ENCODE measurements at places on chromosomes 1 and 21. TPM values are rescaled to one million over a fixed set of nuclear protein-coding genes. Genes with fewer than 3 reads are reported as not detected.
A peak's percentile ranks its signal among the peaks of the same experiment; 100 is the strongest.

DNA sequence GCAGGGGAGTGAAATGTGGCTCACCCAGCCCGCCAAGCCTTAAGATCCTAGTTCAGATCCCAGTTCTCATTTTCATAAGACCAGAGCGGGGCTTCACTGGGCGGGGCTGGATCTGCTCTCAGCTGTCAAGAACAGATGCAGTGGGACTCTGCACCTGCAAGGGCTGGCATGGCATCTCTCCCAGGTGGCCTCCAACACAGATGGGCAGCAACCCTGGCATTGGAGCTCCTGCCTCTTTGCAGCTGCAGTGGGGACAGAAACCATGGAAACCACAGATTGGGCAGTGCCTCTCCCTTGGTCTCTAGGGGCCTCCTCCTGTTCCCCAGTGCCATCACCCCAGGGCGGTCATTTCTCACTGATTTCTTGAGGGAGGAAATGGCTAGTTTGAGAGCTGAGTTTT lies 267.7 kb downstream of the PRDM2 start:
- no peak overlapping the region for H3K4me3 ChIP-seq
- no peaks in the 10 kb centered on the region for H3K27me3 ChIP-seq
- DNase-seq = no peak
- no peak overlapping the region for H3K27ac ChIP-seq
- H3K4me1 ChIP-seq = no peaks in the 10 kb centered on the region
- H3K36me3 ChIP-seq = no peaks in the 10 kb centered on the region

The PEX14 gene
- polyA plus RNA-seq = 10.8 TPM

GRCh38 chr1:115456441-115456961 lies 118.5 kb upstream of the NGF start:
- H3K27ac ChIP-seq = no peak overlapping the region
- H3K4me1 ChIP-seq = no peaks in the 10 kb centered on the region
- H3K4me3 ChIP-seq = no peak overlapping the region
- H3K27me3 ChIP-seq = no peaks in the 10 kb centered on the region

GRCh38 chr1:203662821-203663220 lies 36.2 kb downstream of the ATP2B4 start:
- peaks cover 100% of the 10 kb centered on the region for H3K4me1 ChIP-seq
- no peak for DNase-seq
- no peaks in the 10 kb centered on the region for H3K36me3 ChIP-seq
- peak overlapping the region; percentile 88 for H3K27ac ChIP-seq

The PPIAL4G gene
- polyA plus RNA-seq = 0.09 TPM

The CCDC27 gene
- polyA plus RNA-seq = not detected

The KRTAP8-1 gene
- not detected for polyA plus RNA-seq

The GRIK1 gene
- polyA plus RNA-seq = not detected

GRCh38 chr1:29749024-29749945 lies 513.0 kb downstream of the PTPRU start:
- H3K4me3 ChIP-seq = no peak overlapping the region
- H3K27ac ChIP-seq = no peak overlapping the region
- no peak for DNase-seq
- H3K4me1 ChIP-seq = no peaks in the 10 kb centered on the region
- no peaks in the 10 kb centered on the region for H3K36me3 ChIP-seq

GRCh38 chr1:80509965-80510522 lies 1290.7 kb upstream of the ADGRL2 start:
- H3K4me1 ChIP-seq = no peaks in the 10 kb centered on the region
- H3K4me3 ChIP-seq = no peak overlapping the region
- no peak for DNase-seq
- no peaks in the 10 kb centered on the region for H3K27me3 ChIP-seq
- H3K36me3 ChIP-seq = no peaks in the 10 kb centered on the region

The SFT2D2 gene
- 3.0 TPM for polyA plus RNA-seq

- no peaks in the 10 kb centered on the region for H3K36me3 ChIP-seq
- no peaks in the 10 kb centered on the region for H3K27me3 ChIP-seq
- peak; percentile 88 for DNase-seq
- H3K4me1 ChIP-seq = no peaks in the 10 kb centered on the region
- no peak overlapping the region for H3K27ac ChIP-seq
- H3K4me3 ChIP-seq = no peak overlapping the region
These were observed 61.4 kb upstream of the DIRAS3 start for GRCh38 chr1:68111519-68112436.

GRCh38 chr1:14693949-14694348 lies 95.5 kb downstream of the KAZN start:
- no peak overlapping the region for H3K27ac ChIP-seq
- H3K36me3 ChIP-seq = no peaks in the 10 kb centered on the region
- no peak for DNase-seq

GRCh38 chr1:33078030-33078591 lies 2.8 kb upstream of the AZIN2 start:
- H3K27me3 ChIP-seq = no peaks in the 10 kb centered on the region
- DNase-seq = no peak
- no peak overlapping the region for H3K4me3 ChIP-seq
- H3K36me3 ChIP-seq = no peaks in the 10 kb centered on the region

- peaks cover 51% of the 10 kb centered on the region for H3K4me1 ChIP-seq
- H3K4me3 ChIP-seq = no peak overlapping the region
- DNase-seq = no peak
- no peaks in the 10 kb centered on the region for H3K36me3 ChIP-seq
These were observed 142.7 kb downstream of the TSEN15 start for GRCh38 chr1:184194236-184194635.

The NUF2 gene
- 4.6 TPM for polyA plus RNA-seq

The SEMA6C gene
- 0.23 TPM for polyA plus RNA-seq

- DNase-seq = no peak
- H3K27me3 ChIP-seq = no peaks in the 10 kb centered on the region
- H3K4me3 ChIP-seq = no peak overlapping the region
- no peak overlapping the region for H3K27ac ChIP-seq
- no peaks in the 10 kb centered on the region for H3K36me3 ChIP-seq
These were observed 118.8 kb downstream of the HUNK start for GRCh38 chr21:31991356-31992331.

DNA sequence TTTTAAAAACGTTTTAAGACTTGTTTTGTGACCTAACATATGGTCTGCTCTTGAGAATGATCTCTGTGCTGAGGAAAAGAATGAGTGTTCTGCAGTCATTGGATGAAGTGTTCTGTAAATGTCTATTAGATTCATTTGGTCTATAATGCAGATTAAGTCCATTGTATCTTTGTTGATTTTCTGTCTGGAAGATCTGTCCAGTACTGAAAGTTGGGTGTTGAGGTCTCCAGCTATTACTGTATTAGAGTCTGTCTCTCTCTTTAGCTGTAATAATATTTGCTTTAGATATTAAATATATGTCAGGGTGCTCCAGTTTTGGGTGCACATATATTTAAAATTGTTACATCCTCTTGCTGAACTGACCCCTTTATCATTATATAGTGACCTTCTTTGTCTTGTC lies 43.2 kb downstream of the CELF3 start:
- no peak for DNase-seq
- no peaks in the 10 kb centered on the region for H3K27me3 ChIP-seq
- H3K4me3 ChIP-seq = no peak overlapping the region
- no peaks in the 10 kb centered on the region for H3K36me3 ChIP-seq
- no peaks in the 10 kb centered on the region for H3K4me1 ChIP-seq

DNA sequence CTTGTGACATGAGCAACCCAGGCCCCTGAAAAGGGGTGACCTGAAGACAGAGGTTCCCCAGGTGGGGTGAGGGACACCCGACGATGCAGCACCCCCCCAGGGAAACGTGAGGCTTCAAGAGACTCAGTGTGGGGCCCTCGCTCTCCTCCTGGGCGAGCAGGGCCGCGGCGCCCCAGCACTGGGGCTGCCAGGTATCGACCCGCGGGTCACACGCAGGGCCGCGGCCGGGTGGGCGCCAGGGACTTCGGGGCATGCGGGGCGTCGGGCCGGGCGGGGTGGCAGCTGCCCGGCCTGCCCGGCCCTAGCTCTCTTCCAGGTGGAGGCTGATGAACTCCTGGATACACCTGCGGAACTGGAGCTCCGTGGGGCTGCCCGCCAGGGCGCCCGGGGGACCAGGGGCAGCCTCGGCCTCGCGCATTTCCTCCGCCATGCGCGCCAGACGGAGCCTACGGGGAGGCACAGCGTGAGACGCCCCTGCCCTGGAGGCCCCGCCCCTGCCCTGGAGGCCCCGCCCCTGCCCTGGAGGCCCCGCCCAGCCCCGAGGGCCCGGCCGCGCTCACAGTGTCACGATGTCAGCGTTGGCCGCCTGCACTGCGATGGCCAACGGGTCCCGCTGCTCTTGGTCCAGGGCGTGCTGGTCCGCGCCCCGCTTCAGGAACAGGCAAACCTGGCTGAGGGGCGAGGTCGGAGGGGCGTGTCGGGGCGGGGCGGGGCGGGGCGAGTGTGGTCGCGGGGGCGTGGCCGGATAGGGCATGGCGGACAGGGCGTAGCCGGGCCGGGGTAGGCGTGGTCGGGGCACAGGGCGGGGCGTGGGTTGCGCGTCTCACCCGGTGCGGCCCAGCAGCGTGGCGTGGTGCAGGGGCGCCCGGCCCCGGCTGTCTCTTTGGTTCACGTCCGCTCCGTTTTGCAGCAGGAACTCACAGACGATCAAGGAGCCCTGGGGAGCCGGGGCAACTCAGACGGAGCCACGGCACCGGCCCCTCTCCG lies 13.3 kb downstream of the SCNN1D start:
- H3K4me3 ChIP-seq = no peak overlapping the region
- peaks cover 9% of the 10 kb centered on the region for H3K4me1 ChIP-seq
- peaks cover 15% of the 10 kb centered on the region for H3K36me3 ChIP-seq
- no peaks in the 10 kb centered on the region for H3K27me3 ChIP-seq

DNA sequence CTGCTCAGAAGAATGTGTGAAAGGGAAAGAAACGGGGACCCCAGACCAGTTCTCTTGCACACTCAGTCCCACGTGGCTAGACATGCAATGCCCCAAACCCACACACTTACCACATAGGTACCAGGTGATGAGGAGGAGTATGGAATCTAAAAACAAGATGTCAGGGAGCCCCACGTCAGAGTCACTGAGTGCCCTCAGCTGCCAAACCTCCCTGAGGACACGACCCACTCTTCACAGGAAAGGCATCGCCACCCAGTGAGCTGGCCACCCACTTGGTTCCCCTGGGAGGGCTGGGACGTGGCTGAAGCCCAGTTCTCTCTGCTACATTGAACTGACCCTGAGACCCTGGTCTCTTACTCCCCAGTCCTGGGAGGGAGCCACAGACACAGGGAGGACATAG lies 41.4 kb downstream of the MRPL37 start:
- peaks cover 66% of the 10 kb centered on the region for H3K36me3 ChIP-seq
- no peaks in the 10 kb centered on the region for H3K4me1 ChIP-seq
- no peaks in the 10 kb centered on the region for H3K27me3 ChIP-seq
- DNase-seq = no peak
- no peak overlapping the region for H3K27ac ChIP-seq

DNA sequence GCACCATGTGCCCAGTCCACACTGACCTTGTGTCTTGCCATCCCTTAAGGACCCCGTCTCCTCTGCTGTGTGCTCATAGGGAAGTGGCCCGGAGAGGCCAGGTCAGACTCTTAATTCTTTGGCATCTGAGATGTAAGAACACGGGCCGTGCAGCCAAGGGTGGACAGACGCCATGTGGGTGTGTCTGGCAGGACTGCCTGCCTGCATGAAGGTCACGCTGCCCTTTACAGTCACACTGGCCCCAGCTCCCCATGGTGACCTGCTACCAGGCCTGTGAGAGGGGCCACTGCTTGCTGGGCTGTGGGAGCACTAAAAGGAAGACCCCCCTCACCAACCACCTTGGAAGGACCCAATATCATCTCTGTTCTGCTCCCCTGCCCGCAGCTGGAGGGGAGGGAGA lies 17.7 kb downstream of the DHRS3 start:
- no peak overlapping the region for H3K4me3 ChIP-seq
- no peaks in the 10 kb centered on the region for H3K4me1 ChIP-seq
- no peaks in the 10 kb centered on the region for H3K36me3 ChIP-seq
- no peaks in the 10 kb centered on the region for H3K27me3 ChIP-seq

GRCh38 chr1:25958465-25958864 lies 39.4 kb downstream of the PAFAH2 start:
- no peak overlapping the region for H3K27ac ChIP-seq
- no peak overlapping the region for H3K4me3 ChIP-seq
- H3K36me3 ChIP-seq = peaks cover 20% of the 10 kb centered on the region
- no peak for DNase-seq

The ALX3 gene
- not detected for polyA plus RNA-seq

The TRIM58 gene
- polyA plus RNA-seq = 0.87 TPM

DNA sequence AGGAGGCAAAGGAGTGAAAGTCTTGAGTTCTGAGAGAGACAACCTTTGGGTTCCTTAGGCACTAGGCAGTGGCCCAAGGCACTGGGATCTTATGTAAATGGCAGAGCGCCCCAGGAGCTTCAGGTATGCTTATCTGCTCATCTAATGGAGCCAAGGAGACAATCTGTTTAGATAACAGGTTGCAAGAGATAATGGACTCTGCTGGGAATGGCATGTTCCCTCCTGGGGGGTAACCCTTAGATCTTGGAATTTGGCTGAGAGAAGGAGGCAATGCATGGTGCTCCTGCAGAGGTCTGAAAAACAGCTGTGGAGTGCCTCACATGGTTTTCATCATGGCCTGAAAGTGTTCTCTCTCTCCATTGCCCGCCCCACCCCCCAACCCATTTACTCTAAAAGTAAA lies 44.1 kb upstream of the WLS start:
- H3K4me3 ChIP-seq = no peak overlapping the region
- H3K36me3 ChIP-seq = no peaks in the 10 kb centered on the region
- H3K4me1 ChIP-seq = no peaks in the 10 kb centered on the region
- no peaks in the 10 kb centered on the region for H3K27me3 ChIP-seq
- H3K27ac ChIP-seq = no peak overlapping the region

- DNase-seq = peak; percentile 48
- H3K4me1 ChIP-seq = peaks cover 11% of the 10 kb centered on the region
- H3K27ac ChIP-seq = no peak overlapping the region
- H3K36me3 ChIP-seq = no peaks in the 10 kb centered on the region
These were observed 5.6 kb upstream of the LRRC3 start for GRCh38 chr21:44449473-44450363.

- H3K27me3 ChIP-seq = no peaks in the 10 kb centered on the region
- peak overlapping the region; percentile 100 for H3K27ac ChIP-seq
- H3K4me1 ChIP-seq = peaks cover 31% of the 10 kb centered on the region
- peak overlapping the region; percentile 93 for H3K4me3 ChIP-seq
- H3K36me3 ChIP-seq = no peaks in the 10 kb centered on the region
These were observed 1.7 kb downstream of the LYST start for GRCh38 chr1:235864931-235865525.

GRCh38 chr1:211493876-211494653 lies 2.1 kb upstream of the RD3 start:
- H3K27ac ChIP-seq = no peak overlapping the region
- no peaks in the 10 kb centered on the region for H3K4me1 ChIP-seq
- no peak overlapping the region for H3K4me3 ChIP-seq
- H3K27me3 ChIP-seq = no peaks in the 10 kb centered on the region
- H3K36me3 ChIP-seq = no peaks in the 10 kb centered on the region

The EFNA1 gene
- 48.1 TPM for polyA plus RNA-seq

GRCh38 chr1:112929979-112930378 lies 26.0 kb downstream of the SLC16A1 start:
- H3K36me3 ChIP-seq = no peaks in the 10 kb centered on the region
- H3K4me1 ChIP-seq = peaks cover 21% of the 10 kb centered on the region
- no peak overlapping the region for H3K4me3 ChIP-seq
- H3K27me3 ChIP-seq = no peaks in the 10 kb centered on the region
- no peak for DNase-seq

- DNase-seq = no peak
- H3K27ac ChIP-seq = no peak overlapping the region
- no peak overlapping the region for H3K4me3 ChIP-seq
- H3K4me1 ChIP-seq = no peaks in the 10 kb centered on the region
- H3K27me3 ChIP-seq = no peaks in the 10 kb centered on the region
These were observed 103.9 kb upstream of the KCND3 start for GRCh38 chr1:112093372-112093694.

All from sigmoid colon (tissue), 7 donors.